ENCODE measurements at places on chromosomes 16 and 17.

GRCh38 chr17:65485388-65486299 lies 75.8 kb downstream of the AXIN2 start:
- DNase-seq = no peak

DNA sequence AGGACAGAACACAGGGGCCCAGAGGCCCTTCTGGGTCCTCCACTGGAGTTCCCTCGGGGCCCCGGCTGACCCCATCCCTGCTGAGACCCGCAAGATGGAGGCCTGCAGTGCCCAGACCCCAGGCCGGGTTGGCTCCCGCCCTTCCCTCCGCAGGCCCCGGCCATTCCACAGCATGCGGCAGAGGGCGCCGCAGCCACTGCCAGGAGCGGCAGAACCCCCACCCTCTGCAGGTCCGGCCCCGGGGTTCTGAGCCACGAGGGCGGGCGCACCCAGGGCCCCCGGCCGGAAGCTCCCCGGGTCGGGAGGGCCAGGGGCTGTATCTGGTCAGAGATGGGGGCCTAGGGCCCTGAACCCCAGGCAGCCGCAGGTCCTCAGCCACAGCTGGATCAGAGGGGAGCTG lies 2.4 kb upstream of the PERCC1 start:
- peak; percentile 19 for DNase-seq

DNA sequence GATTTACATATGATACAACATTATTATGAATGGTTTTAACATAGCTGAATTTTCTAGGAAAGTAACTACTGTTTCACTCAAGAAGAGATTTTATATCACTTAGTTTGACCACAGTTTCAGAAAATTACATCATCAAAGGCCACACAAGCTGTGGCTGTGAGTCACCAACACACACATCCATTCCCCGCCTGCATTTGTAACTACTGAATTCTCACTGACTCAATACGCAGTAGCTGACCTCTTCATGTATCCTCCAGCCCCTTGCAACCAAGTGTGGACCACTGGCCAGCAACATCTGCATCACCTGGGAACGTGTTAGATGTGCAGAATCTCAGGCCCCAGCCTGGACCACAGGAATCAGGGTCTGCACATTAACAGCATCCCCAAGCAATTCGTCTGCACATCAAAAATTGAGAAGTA lies 197.6 kb downstream of the XYLT1 start:
- peak; percentile 87 for DNase-seq

DNA sequence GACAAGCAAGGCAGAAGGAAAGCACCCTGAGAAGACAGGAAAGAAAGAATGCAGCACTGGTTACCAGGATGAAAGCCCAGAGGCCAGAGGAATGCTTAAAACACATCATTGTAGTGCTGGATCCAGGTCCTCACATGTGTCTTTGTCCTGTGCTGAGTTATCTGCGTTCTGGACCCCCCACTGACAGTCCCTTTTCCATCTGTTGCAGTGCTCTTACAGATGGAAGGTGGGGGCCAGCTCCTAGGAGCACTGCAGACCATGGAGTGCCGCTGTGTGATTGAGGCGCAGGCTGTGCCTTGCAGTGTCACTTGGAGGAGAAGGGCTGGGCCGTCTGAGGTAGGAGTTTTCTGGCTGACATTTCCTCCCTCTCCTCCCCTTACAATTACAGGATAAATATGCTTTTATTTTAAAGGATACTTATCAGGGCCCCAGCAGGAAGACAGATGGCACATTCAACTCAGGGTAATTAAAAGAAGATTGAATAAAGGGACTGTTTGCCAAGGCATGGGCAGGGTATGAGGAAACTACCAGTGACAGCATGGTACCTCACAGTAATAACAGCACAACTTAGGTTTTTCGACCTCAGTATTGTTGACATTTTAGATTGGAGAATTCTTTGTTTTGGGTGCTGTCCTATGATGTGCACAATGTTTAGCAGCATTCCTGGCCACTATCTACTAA lies 3.0 kb downstream of the EME1 start:
- no peak for DNase-seq

DNA sequence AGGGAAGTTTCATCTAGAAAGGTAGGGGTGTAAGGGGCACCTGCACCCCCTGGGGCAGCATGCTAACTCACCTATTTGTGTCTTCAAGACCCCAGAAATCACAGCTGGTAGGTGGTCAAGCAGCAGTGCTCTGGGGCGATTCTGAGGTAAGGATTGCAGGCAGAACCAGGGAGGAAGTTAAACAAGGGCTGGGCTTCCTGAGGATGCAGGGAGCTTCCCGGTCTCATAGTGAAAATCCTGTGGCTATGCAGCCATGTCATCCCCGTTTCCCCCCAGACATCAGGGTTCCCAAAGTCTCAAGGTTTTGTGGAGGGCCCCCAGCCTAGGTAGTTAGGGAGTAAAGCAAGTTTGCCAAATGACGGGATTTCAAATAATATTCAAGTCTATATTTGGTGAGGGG lies 78.5 kb downstream of the C16orf78 start:
- no peak for DNase-seq

DNA sequence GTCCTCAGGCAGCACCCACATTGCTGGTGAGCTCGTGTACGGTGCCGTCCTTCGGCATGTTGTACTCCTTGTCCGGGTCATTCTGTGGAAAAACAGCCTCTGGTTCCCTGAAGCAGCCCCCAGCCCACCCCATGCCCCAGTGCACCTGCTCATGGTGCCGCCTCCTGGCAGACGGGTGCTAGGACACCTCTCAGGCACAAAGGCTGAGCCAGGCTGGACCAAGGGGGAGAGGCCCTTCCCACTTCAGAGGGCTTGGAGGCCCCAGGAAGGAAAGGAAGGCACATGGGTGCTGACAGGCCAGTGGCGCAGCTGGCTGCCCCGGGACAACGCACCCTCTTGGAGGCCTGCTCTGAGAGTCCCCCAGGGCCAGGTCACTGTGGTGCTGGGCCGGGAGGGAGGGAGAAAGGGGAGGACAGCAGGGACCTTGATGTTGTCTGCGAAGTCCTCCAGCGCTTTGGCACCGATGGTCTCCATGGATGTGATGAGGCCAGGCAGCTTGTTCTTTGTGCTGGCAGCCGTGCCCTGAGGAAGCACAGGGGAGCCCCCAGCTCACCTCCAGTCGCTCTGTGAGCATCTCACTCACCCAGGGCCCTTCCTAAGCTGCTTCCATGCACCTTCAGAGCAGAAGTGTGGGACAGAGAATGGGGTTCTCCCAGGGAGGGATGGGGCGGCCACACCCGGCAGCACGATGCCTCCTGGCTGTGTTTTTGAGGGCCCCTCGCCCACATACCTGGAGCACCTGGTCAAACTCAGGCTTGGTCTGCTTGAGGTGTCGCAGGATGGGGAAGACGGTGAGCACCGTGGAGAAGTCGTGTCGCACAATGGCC lies 9.3 kb downstream of the ZACN start:
- no peak for DNase-seq
